ENCODE measurements at places on chromosomes 5 and 9. TPM values are rescaled to one million over a fixed set of nuclear protein-coding genes. Genes with fewer than 3 reads are reported as not detected.

DNA sequence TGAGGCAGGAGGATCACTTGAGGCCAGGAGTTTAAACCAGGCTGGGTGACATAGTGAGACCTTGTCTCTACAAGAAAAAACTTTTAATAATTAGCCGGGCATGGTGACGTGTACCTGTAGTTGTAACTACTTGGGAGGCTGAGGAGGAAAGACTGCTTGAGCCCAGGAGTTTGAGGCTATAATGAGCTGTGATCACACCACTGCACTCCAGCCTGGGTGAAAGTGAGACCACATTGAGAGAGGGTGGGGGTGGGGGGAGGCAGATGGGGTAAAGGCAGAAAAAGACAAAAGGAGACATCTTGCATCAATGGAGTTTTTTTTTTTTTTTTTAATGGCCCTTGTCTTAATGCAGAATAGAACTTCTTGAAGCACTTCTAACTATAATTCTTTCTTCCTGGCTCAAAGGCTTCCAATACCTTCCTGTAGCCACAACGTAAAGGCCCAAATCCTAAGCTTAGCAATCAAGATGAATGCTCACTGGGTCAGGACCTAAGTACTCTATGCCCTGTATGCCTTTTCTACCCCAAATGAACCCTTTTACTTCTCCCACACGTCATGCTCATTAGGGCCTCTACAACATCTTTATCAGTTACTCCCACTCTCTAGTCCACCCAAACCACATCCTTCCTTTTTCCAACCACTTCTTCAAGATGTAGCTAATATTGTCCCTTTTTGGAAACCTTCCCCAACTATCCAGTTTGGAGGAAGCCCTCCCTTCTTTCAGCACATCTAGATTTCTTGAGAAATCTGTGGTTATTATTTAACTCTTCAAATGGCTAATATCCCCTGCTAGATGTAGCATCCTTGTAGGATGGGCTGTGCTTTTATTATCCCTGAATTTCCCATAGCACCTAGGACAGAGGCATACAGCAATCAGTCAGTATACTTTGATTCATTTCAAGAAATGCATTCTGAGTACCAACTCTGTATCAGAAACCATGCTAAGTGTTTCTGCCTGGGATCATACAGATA is 40.8 kb downstream of the CSF2 start:
- DNase-seq: no peak

- DNase-seq: no peak
These were observed 463.9 kb downstream of the PRR16 start for GRCh38 chr5:120927950-120928530.

Gene MYMK
- total RNA-seq: not detected

Gene CAMK2A
- total RNA-seq: 0.51 TPM

GRCh38 chr9:12368569-12368968 is 324.6 kb upstream of the TYRP1 start:
- no peak for DNase-seq

- DNase-seq: no peak
These were observed 1.2 kb upstream of the CDC14B start for GRCh38 chr9:96620832-96621269.

GRCh38 chr5:73286896-73287295 is 113.9 kb downstream of the TMEM174 start:
- peak; percentile 34 for DNase-seq

DNA sequence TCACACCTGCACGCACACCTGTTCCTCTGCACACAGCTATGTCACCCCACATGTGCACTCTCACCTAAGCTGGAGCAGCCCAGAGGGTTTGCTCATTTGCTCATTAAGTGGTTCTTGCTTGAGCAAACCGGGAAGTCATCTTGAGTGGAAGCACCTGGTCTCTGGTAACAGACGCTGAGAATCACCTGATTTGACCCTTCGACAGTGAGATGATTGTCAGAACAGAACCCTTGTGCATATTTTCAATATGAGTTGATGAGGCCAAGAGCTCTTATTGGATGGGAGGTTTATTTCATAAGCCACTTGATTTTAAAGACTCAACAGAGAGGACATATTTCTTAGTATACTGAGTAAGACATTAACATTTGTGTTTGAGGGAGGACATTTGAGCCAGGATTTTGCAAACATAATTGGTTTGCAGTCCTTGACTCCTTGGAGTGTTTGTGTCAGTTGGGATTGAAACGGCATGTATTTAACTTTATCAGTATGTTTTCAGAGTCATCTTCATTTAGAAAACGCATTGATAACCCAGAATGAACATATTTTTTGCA is 22.1 kb upstream of the LPCAT1 start:
- DNase-seq: peak; percentile 42

- peak; percentile 17 for DNase-seq
These were observed 218.6 kb downstream of the SREK1 start for GRCh38 chr5:66362687-66363086.

- DNase-seq: peak; percentile 16
These were observed 160.5 kb upstream of the CDH10 start for GRCh38 chr5:24805230-24805629.

Gene CDKN2B-AS1
- total RNA-seq: 4.1 TPM

Gene LCN6
- not detected for total RNA-seq

Gene CCL27
- not detected for total RNA-seq

GRCh38 chr5:32828492-32828891 is 117.4 kb downstream of the NPR3 start:
- DNase-seq: peak; percentile 51

DNA sequence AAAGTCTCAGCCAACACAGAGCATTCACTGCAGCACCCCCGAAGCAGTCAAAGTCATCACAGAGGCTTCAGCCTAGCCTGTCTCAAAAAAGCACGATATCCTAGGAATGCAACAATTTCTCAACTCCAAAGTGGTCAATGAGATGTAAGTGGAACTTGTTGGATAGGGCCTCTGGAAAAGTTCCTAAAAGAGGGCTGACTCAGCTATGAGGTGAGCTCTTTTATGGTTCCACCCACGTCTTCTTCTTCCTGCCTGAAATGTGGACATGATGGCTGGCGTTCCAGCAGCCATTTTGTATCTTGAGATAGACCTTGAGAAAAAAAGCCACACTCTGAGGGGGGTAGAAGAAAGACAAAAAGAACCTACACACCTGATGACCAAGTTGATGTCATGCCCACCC is 32.5 kb upstream of the TRIO start:
- DNase-seq: peak; percentile 96

- peak; percentile 96 for DNase-seq
These were observed 1.9 kb downstream of the SPARC start for GRCh38 chr5:151684690-151685361.

Gene GABRA6
- not detected for total RNA-seq

GRCh38 chr5:150600616-150601490 is 39.6 kb upstream of the SYNPO start:
- peak; percentile 48 for DNase-seq

DNA sequence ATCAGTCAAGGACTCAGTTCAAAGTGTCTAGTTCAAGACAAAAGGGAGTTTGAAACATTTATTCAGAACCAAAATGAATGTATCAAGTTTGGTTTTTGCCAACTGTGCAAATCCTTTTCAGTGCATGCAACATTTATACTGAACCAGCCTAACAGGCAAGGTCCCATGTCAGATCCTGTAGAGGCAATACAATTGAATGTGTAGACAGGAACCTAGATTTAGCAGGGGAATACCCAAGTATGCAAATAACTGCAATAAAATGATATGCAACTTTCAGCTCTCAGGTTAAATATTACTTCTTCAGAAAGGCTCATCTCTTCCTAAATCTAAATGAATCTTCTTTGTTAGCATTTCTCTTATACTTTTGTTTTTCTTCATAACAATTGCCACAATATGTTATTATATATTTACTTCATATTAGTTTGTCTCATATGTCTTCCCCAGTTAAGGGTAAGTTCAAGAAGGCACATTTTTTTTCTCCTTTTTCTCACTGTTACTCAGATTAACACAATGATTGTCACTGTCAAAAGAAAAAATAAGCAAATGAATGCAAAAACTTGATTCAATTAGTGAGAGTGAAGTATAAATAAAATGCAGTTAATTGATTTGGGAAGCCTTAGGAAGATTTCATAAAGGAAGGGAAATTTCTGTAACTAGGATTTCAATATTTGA is 163.9 kb upstream of the RASA1 start:
- no peak for DNase-seq

Gene SPATA31D4
- total RNA-seq: not detected

Data from GM23248 (cell line).